ENCODE measurements at places on chromosomes 2 and 18. TPM values are rescaled to one million over a fixed set of nuclear protein-coding genes. Genes with fewer than 3 reads are reported as not detected.

Gene TCF4
- 57.6 TPM for total RNA-seq

Gene SCN7A
- total RNA-seq: 23.6 TPM

Gene CYP27C1
- not detected for total RNA-seq

Gene FASTKD2
- 37.8 TPM for total RNA-seq

Gene IGFBP5
- 1,100 TPM for total RNA-seq

Gene ASPRV1
- 0.33 TPM for total RNA-seq

Gene IL36B
- not detected for total RNA-seq

Gene CIB4
- total RNA-seq: not detected

Gene NEURL3
- total RNA-seq: not detected

Gene PPIG
- 28.8 TPM for total RNA-seq

Gene AOX1
- 81.4 TPM for total RNA-seq

Gene ANKRD30BL
- total RNA-seq: not detected

Gene C2orf15
- under 0.01 TPM for total RNA-seq

Gene SLC14A1
- 31.0 TPM for total RNA-seq

Gene EML6
- total RNA-seq: 1.3 TPM

Gene C2orf76
- total RNA-seq: 8.5 TPM

Gene CDK15
- 1.3 TPM for total RNA-seq

Gene NPAS2
- total RNA-seq: 3.6 TPM

Gene SERPINB3
- total RNA-seq: not detected

Gene FBXO15
- total RNA-seq: 0.83 TPM

Gene TPRKB
- 16.5 TPM for total RNA-seq

Gene RTTN
- 19.0 TPM for total RNA-seq

Gene HOXD4
- total RNA-seq: not detected

Gene IL1RL2
- 3.1 TPM for total RNA-seq

Gene OTOS
- total RNA-seq: not detected

Gene DSC3
- total RNA-seq: under 0.01 TPM

Gene RTP5
- not detected for total RNA-seq

Gene CHRNG
- total RNA-seq: not detected

Gene C18orf32
- total RNA-seq: 11.9 TPM

Gene RAB11FIP5
- total RNA-seq: 35.0 TPM

Gene HYCC2
- total RNA-seq: 6.2 TPM

Gene REG3A
- total RNA-seq: not detected

Gene SNTG2
- total RNA-seq: not detected

Gene SCN9A
- total RNA-seq: 58.6 TPM

Gene OTX1
- total RNA-seq: 0.17 TPM

Gene GPAT2
- 3.9 TPM for total RNA-seq

Gene C2orf78
- not detected for total RNA-seq

Gene HOXD11
- total RNA-seq: not detected

Gene MC4R
- not detected for total RNA-seq

Gene INO80D
- total RNA-seq: 5.1 TPM

Gene FNDC4
- 18.3 TPM for total RNA-seq

Gene TCF7L1
- total RNA-seq: 0.83 TPM

Gene IL18RAP
- under 0.01 TPM for total RNA-seq

Gene HOXD9
- total RNA-seq: not detected

Gene GTF2A1L
- 3.3 TPM for total RNA-seq

Gene ATP6V1B1
- 2.1 TPM for total RNA-seq

Gene DSC1
- not detected for total RNA-seq

Gene SAG
- not detected for total RNA-seq

Gene LCT
- total RNA-seq: under 0.01 TPM

Gene SMPD4
- 11.2 TPM for total RNA-seq

Gene CNDP1
- total RNA-seq: not detected

Gene MDH1B
- total RNA-seq: 1.8 TPM

Gene MORN2
- total RNA-seq: 19.3 TPM

Gene RUFY4
- not detected for total RNA-seq

Gene RNASEH1
- 28.5 TPM for total RNA-seq

Gene SPC25
- total RNA-seq: not detected

Gene CDH2
- 2.0 TPM for total RNA-seq
